Fibroblast of gingiva (primary cell): ENCODE measurements at places on chromosomes 5 and 9.

DNA sequence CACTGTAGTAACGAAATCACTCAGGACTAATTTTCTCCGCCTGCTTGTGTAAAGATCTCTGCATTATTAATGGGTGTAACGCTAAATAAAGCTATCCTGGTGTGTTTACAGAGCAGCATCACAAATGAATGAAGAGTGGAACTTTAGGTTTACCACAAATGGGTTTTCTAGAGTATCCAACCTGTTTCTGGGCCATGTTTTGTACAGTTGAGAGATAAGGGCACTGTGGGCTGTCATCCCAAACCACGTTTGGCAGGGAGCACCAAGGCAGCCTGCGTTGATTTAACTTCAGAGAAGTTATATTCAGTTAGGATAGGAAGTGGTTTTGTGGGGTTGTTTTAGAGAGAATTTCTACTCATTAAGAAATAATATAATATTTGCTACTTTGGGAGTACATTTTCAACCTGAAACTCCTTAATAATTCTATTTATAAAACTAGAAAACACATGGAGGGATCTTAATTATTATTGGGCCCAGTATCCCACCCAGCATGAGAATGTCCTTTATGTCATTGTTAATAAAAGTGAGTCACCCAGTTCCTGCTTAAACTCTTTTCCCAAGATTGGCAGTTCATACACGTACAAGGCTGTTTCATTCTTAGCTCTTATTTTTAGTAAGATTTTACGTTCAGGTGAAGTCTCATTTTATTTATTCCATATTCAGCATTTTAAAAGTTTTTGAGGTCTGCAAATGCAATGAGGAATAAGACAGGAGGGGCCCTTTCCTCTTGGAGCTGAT lies 8.0 kb downstream of the KCNN2 start:
- no peak for DNase-seq

- DNase-seq, result peak; percentile 87
Measured at GRCh38 chr9:81559709-81560108, 129.6 kb downstream of the TLE1 start.

GRCh38 chr5:180784497-180785097 lies 18.0 kb downstream of the MGAT1 start:
- peak; percentile 83 for DNase-seq

GRCh38 chr5:18091142-18091541 lies 456.9 kb downstream of the TAF11L14 start:
- DNase-seq, result no peak

DNA sequence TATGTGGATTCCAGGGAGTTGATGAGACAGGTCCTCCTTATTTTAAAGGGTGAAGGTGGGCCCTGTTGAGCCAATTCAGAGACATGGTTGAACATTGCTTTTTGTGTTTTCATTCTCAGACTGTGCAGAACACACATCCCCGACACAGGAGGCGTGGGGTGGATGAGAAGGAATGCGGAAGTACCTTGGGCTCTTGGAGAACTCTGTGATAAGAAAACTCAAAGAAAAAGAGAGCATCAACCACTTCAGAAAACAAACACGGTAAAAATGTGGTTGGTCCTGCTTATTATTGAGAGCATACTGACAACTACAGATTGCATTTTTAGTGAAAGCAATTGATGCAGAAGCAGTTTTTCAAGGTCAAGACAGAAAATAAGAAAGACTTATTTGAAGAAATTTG lies 659.8 kb downstream of the IRX1 start:
- no peak for DNase-seq

GRCh38 chr5:6713274-6714225 lies at the start of gene TENT4A:
Gene TENT4A (plus strand): TSS chr5:6713432. CDS start chr5:6713984, 552 bp downstream.
- no peak for DNase-seq

DNA sequence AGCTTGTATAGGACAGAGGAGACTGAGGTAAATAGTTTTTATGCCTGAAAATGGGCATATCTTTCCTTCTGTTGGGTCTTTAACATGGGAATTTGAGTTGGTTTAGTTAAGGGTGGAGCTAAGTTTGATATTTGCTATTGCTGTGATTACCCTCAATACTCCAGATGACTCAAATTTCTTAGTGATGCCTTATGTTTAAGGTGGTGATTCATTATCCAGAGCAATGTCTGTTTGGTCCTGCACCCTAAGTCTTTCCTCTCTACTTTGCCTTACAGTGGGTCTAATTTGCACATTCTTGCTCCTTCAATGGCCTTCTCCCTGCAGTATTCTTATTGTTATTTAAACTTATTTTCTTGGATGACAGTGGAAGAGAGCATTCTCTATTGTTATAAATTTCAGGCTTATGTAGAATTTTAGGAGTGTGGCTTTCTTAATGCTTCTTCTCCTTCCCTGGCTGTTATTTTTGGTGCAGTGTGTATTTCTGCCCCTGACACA lies 312.9 kb upstream of the RPS23 start:
- DNase-seq, result no peak

DNA sequence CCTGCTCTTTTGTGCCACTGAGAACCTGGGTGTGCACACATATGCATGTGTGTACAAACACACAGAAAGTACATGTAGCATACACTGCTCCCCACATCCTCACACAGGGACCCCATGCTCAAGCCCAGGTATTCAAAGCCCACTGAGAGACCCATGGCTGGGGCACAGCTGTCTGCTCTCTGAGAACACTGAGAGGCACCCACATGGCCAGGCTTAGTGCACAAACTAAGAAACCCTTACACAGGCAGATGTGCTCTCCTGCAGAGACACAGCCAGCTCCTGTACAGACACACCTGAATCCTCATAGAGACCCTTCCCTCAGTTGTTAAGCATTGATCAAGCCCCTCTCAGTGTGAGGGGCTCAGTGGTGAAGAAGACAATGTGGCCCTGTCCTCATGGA lies 92.5 kb downstream of the CACNA1B start:
- no peak for DNase-seq

DNA sequence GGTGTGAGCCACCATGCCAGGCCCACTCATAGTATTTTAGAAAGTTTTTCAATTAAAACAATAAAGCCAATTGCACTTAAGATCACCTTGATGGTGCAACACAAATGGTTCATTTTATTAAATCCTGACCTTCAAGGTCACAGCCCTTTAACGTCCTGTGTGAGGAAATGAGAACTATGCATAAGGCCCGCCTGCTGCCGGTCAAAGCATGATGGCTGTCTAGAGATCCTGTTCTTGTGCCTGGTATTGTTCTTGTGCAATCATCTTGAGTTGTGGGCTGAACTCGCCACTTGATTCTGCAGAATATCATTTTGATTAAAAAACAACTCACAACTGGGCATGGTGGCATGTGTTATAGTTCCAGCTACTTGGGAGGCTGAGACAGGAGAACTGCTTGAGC lies 43.6 kb upstream of the FBXW11 start:
- DNase-seq, result no peak

- no peak for DNase-seq
Measured at GRCh38 chr9:99093492-99093791, 11.5 kb upstream of the TGFBR1 start.

- no peak for DNase-seq
Measured at GRCh38 chr5:54769072-54769471, 216.3 kb downstream of the ESM1 start.

DNA sequence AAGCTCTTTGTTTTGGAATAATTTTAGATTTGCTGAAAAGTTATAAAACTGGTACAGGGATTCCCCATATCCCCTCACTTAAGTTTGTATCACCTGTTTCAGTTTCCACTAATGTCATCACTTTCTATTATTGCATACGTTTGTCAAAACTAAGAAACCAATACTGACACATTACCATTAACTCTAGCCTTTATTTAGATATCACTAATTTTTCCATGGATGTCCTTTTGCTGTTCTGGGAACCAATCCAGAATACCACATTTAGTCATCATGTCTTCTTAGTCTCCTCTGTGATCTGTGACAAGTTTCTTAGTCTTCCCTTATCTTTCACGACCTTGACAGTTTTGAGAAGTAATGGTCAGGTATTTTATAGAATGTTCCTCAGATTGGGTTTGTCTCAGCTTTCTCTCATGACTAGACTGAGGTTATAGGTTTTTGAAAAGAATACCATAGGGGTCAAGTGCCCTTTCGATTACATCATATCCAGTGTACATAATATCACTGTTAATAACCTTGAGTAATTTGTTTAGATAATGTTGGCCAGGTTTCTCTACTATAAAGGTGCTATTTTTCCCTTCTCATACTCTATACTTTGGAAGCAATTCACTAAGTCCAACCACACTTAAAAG lies 51.9 kb upstream of the NMUR2 start:
- DNase-seq, result no peak

DNA sequence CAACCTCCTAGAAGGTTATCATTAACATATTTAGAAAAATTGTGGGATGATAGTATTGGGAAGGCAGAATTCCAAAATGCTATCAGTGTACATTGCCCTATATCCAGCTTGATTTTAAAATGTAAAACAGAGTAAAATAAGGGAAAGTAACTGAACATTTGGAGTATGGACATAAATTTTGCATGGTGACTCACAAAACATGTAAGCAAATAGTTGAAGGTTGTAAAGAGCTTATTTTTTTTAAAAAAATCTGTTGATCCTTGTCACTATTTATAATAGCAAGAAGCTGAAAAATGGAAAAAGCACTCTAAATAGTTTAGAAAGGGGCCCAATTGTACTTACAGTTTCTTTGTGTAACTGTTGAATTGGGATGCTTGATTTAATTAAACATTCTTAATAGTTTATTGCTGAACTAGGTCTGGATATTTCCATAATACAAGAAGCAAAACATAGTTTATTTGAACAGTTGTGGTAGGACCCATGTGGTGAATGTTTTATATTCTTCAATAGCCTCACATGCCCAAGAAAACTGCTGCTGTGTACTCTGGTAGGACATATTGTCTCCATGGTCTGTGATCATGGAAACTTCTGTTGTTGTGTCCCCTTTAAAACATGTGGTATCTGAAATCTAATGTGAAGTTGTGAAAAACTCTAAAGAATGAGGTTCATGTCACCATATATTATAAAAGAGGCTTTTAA lies 82.4 kb downstream of the NNT start:
- DNase-seq, result peak; percentile 21

- DNase-seq, result no peak
Measured at GRCh38 chr5:175436359-175436758, 7.6 kb downstream of the DRD1 start.

GRCh38 chr5:820245-820644 lies 30.5 kb downstream of the ZDHHC11 start:
- DNase-seq, result no peak

GRCh38 chr9:98380065-98380681 lies 124.7 kb upstream of the TBC1D2 start:
- DNase-seq, result no peak

- DNase-seq, result peak; percentile 62
Measured at GRCh38 chr5:147504011-147504410, 5.9 kb downstream of the DPYSL3 start.

DNA sequence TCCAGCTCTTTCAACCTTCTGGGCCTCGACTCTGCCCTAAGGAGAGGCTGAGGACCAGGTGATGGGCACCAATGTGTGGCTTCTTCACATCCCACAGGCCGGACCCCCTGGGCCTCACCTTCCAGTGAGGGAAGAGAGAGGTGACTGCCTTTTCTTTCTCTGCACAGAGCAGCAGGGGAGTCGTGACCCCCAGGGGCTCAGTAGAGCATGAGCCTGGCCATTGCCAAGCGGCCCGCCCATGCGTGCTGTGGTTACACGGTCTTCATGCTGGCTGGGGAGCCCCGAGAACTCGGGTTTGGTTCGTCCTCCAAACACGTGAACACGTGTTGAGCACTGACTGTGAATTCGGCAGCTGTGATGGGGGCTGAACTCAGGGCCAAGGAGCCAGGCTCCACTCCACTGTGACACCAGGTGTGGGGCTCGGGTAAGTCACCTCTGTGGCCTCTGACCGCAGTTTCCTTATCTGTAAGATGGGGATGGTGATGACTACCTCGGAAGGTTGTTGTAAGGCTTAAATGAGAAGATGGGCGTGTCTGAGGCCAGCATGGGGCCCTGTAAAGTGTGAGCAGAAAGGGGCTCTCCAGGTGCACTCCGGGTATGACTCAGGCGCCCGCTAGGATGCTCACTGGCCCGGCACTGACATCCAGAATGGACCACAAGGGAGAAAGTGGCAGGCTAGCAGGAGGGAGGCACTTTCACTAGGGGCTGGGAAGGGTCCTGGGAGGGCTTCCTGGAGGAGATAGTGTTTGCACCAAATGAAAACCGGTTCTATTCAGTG lies 13.4 kb upstream of the GRHPR start:
- no peak for DNase-seq

DNA sequence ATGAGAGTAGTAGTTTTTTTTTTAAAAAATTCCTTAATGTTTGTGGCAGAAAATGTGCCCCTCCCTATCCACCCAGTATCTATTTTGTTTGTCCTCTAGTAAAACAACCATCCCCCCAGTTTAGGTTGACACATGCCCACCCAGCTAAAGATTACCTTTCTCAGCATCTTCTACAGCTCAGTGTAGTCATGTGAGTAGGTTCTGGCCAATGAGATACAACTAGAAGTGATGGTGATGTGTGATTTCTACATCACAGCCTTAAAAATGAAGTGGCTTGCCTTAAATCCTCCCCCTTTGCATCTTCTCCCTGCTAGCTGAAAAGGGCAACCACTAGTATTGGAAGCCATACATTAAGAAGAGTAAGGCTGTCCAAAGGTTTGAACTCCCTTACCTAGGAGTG lies 14.9 kb downstream of the CHD1 start:
- no peak for DNase-seq

- DNase-seq, result peak; percentile 12
Measured at GRCh38 chr5:9196403-9197227, 349.3 kb downstream of the SEMA5A start.

GRCh38 chr5:133321833-133322420 lies 270.1 kb downstream of the HSPA4 start:
- DNase-seq, result no peak

DNA sequence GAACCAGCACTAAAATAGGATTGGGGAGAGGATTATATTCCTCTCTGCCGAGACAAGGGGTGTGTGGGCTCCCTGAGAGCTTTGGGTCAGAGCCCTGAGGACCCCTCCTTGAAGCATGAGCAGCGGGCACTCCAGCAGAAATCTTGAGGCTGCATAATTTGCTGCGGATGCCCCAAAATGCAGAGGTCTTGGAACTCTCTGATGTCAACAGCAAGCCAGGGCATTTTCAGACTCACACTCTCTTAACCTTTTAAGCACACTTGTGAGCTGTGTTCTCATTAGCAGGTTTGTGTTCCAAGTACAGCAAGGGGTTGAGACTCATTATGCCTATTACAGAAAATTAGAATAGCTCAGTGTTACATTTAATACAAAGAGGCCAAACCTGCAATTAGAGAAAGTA lies 513.0 kb upstream of the ADAMTS16 start:
- DNase-seq, result no peak

DNA sequence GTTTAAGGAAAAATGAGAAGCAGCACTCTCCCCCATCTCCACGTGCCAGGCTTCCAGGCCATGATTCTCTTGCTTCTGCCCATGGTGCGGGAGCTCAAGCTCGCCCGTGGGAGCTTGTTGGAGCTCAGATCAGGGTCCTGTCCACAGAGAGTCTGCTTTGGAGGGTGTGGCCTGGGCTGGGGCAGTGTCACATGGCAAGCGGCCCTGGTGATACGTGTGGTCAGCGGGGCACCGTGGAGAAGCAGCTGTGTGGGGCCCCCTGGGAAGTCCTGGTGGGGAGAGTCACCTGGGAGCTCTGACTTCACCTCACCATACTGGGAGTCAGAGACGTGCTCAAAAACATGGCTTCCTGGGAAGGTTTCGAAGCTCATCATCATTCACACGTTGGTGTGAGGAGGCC lies 275.3 kb downstream of the GADD45G start:
- no peak for DNase-seq
